ENCODE measurements at places on chromosomes 3 and 15. TPM values are rescaled to one million over a fixed set of nuclear protein-coding genes. Genes with fewer than 3 reads are reported as not detected.
A peak's percentile ranks its signal among the peaks of the same experiment; 100 is the strongest.

LRRIQ4 gene
- not detected for total RNA-seq

DNA sequence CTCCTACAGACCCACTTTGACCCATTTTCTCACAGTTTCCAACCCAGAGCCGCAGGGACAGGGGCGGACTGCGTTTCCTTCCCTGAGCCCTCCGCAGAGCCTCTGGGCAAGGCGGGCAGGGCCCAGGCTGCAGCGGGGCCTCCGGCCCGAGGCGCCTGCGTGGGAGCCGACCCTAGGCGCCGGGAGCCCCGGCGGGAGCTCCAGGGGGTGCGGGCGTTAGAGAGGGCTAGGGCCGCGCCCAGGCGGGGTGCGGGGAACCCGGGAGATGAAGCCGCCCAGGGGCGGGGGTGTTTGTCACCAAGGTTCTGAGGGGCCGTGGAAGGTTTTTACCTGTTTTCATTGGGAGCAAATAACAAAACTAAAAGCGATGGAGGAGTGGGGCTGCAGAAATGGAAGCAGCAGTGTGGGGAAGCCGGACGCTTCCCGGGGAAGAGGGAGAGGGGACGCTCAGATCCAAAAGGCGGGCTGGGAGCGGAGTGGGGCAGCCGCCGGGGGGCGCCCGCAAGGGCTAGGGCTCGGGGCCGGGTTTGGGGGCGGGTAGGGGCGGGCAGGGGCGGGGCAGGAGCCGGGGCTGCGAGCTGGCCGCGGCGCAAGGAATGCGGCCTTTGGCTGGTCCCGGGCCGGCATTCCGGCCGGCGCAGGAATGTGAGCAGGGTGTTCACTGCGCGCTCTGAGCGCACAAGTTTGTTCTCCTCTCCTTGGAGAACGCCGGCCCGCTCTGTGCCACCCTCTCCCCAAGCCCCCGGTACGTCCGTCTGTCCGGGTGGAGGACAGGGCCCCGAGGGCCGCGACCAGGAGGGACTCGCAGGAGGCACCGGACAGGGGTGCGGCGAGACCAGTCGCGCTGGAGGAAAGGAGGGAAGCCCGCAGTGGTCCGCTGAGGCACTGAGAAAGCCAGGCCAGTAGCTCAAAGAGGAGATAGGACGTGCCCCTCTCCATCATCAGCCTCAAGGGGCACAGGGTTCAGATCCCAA is 61.1 kb downstream of the AMOTL2 start:
- peak; percentile 76 for DNase-seq

DNA sequence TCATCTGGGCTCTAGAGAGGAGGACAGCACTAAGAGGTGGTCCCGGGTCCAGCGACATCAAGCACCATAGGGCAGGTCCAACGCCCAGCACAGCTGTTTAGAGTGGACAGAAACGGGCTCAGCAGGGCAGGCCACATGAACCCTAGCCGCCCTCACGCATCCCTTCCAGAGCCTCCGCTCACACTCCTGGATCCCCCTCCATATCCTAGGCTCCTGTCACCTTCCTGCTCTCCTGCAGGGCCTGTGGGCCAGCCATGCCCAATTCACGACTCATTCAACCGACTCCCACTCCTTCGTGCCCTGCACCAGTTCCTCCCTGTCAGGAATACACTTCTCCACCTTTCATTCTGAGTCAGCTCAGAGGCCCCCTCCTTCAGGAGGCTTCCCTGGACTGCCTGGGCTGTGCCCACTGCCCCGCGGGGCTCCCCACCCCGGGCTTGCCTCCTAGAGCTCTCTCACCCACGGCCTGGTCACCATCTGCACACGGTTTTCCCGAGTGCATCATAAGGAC is 90.2 kb downstream of the LINGO1 start:
- no peak for DNase-seq

GRCh38 chr3:69868841-69869420 is 129.7 kb downstream of the MITF start:
- no peak for DNase-seq

All from breast epithelium (tissue), 4 donors.